ENCODE measurements at places on chromosomes 4 and X.

GRCh38 chr4:137509855-137510282 is 22.4 kb downstream of the PCDH18 start:
- no peak for DNase-seq

GRCh38 chrX:148530464-148531077 is 30.2 kb downstream of the AFF2 start:
- DNase-seq, result no peak

GRCh38 chrX:15890463-15890862 is 35.9 kb upstream of the AP1S2 start:
- no peak for DNase-seq

DNA sequence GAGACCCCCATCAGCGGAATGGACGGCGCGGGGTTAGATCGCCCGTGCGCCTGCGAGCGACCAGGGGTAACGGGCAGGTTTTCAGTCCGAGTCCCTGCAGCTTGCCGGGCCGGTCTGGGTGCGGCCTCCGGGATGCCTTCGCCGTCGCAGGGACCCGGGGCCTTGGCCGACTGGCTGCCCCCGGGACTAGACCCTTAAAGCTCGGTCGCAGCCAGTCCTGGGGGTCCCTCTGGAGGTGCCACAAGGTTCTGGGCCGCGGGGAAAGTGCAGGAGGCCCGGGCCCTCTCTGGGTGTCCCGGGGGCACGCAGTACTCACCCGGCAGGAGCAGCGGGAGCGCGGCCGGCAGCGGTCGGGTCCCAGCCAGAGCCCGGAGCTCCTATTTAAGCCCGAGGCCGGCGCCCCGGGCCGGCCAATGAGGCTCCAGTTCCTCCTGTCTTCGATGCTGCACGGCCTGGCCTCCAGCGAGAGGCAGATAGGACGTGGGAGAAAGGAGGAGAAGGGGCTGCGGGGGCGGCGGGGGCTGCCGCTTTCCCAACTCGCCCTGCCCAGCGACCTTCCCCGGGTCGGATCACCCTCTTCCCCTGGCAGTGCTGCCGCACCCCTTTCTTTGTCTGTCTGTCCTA is at the start of gene SPON2:
Gene SPON2, minus strand, starts transcription at position 356 of the 624 bp plus-strand sequence.
- DNase-seq, result no peak

GRCh38 chrX:31007321-31007720 is 64.5 kb downstream of the FTHL17 start:
- no peak for DNase-seq

All from stimulated activated effector memory CD8-positive, alpha-beta T cell treated with anti-CD3 and anti-CD28 coated beads, Interleukin-12 subunit alpha, Interleukin-12 subunit beta, amount 100 ng/mL, for 72 hours (primary cell).